ENCODE measurements at places on chromosomes 7 and 10.

DNA sequence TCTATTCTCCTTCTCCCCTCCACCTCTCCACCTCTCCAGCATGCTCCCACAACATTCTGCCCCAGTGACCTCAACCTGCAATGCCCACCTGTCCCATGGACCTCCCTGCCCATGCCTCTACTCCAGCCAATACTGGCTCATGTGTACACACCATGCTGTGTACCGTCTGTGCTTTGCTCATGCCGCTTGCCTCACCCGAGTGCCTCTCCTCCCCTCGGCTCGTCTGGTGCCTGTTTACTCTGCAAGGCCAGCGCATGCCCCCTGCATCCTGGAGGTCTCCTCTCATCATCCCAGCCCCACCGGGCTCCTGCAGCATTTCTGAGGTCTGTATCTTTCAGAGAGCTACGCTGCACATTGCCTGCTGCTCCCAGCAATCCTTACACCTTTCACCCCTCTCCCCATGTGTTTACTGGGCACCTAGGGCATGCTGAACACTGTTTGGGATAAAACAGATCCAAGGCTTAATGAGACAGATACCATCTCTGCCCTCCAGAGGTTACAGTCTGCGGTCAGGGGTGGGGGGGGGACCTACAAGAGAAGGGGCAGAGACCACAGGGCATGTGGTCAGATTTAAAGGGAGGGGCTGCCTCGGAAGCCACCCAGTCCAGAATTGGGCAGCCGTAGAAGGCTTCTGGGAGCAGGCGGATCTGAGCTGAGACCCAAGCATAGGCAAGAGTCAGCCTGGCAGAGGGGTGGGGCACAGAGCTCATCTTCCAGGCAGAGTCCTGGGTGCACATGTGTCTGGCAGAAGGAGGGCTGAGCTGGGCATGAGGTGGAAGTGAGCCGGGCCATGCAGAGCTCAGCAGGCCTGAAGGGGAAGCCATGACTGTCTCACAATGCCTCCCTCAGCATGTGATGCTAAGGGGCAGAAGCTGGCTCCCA, 29.6 kb upstream of the PSAP start:
- no peak for DNase-seq

DNA sequence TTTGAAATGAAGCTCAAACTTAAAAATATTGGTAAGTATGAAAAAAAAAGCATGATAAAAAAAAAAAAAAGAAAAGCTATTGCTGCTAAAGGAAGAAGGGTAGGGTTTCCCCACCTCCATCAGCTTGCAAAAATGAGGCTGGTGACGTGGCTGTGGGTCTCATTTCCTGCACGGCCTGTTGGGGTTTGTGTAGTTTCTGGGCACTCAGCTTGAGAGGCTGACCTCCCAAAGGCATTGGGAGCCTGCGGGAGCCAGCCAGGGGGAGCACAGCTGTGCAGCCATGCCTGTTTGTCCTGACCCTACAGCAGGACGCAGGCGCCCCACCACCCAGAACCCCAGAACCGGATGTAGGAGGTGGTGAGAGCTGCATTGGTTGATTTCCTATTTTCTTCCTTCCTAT, 48.8 kb upstream of the CARD11 start:
- no peak for DNase-seq

- no peak for DNase-seq
Measured at GRCh38 chr10:29204070-29204800, 84.6 kb upstream of the LYZL1 start.

DNA sequence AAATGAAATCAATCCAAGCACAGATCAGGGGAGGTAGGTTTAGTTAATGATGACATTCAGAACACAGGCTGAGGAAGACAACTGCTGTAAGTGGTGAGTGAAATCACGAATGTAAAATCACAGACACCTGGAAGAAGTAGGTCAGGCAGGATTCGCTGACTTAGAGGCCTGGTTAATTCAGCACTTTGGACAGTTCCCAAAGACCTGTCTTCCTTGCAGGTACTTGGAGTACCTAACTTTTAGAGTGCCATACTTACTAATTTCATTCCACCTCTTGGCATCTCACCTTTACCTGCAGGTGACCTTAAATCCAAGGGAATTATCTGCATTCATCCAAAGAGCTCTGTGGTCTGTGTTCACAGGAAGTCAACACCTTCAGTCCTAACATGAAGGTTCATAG, 822.3 kb downstream of the PHTF2 start:
- no peak for DNase-seq

DNA sequence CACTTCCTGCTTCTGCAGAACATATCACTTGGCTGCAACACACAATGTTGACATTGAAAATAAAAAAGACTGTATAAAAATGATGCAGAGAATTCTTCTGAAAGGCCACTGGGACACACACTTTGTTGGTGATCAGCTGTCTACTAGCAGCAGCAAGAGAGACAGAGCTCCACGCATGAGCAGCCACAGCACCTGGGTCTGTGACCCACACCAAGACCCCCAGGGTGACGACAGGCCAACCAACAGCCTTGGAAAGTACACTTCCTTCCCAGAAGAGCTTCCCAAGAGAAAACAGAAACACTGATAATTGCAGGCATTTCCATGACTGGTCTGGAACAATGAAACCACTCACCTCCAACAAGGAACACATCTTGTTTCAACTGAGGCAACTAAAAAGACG, 239.0 kb downstream of the DIP2C start:
- DNase-seq, result no peak

GRCh38 chr10:72800000-72800740, 93.4 kb upstream of the OIT3 start:
- no peak for DNase-seq

Measured in kidney epithelial cell (primary cell).